ENCODE measurements at places on chromosomes 12 and 14.

GRCh38 chr12:119385659-119386058 lies 51.1 kb downstream of the CCDC60 start:
- no peak for DNase-seq

- DNase-seq: no peak
These were observed 734 bp downstream of the COX6A1 start for GRCh38 chr12:120438495-120439198.

DNA sequence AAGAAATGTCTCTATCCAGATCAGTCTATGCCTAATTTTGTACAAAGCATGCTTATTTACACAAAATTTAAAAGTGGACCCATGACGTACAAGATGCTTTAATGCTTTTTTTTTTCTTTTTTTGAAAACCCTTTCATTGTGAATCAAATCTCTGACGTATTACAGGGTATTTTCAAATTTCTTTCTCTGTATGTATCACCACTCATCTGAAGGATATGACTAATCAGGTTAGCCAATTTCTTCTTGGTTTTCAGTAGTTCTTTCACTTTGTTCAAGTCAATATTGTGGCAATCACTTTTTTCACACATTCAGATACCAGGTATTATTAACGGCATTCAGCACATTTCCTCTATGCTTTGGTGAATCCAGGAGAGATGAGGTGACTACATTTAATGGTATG lies 685.3 kb downstream of the TRHDE start:
- no peak for DNase-seq

DNA sequence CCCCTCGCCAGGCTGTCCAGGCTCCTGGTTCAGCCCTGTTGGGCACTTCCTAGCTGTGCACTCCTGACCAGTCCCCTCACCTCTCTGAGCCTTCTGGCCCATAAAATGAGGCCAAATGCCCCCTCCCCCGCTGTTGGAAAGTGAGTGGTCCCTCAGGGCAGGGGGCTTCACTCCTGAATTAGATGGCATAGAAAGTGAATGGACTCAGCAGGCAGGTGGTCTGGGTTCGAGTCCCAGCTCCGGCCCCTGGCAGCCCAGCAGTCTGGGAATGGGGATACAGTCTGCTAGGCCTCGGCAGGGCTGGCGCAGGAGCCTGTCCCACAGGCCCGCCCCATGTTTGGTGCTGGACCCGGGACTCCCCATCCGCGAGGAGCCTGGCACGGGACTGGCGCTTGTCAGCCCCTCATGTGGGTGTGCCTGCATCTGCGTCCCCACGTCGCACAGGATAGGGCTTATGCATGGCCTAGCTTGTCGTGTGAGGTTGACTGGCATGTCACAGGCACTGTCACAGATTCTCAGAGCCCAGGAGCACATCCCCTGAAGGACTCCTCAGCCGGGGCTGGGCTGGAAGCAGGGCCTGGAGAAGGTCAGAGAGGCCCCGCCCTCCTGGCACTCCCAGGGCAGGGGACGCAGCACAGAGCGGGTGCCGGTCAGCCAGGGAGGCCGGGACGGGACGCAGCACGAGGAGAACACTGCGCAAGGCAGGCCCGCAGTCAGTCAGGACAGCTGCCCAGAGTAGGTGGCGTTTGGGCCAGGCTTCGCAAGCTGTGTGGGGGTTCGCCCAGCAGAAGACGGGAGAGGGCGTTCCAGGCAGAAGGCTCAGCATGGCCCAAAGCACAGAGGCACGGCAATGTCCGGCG lies 40.5 kb downstream of the DIO3 start:
- DNase-seq: no peak

DNA sequence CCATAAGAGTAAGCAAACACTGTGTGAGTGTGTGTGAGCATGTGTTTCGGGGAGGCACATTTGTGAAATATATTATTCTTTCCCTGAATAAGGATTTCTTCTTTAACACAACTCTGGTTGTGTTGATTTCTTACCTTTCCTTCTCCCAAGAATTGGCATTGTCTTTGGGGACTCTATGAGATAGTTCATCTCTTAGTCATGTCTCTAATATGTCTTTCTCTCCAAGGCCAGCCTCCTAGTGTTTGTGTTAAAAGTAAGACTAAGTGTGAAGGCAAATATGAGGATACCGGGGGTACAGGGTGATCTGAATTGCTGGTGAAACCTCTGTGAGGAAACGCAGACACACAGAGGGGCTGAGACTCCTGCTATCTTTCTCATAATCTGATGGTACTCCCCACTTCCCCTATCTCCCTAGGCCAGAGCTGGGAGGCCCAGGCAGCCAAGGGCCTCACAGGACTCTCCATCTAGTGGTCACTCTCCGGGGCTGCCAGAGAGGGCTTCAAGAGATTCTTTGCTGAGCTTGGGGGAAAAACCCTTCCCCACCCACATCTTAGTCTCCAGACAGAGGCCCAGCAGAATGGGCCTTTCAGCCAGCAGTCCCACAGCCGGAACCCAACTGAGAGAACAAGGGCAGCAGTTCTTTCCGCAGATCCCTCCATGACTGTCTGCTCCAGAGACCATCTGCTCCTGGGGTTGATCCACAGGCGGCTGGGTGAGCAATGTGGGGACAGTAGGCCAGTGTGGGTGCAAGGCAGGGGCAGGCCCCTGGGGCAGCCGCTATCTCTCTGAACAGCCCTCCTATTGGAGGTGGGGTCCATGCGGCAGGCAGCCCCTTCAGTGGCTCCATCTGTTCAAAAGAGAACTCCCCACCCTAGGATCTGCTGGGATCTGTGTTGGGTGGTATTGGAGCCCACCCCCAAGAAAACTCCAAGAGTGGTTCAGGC lies 5.8 kb upstream of the HOXC12 start:
- DNase-seq: no peak

GRCh38 chr14:102988054-102988453 lies 65.6 kb downstream of the AMN start:
- no peak for DNase-seq

GRCh38 chr12:64810831-64811230 lies 13.6 kb upstream of the TBC1D30 start:
- DNase-seq: no peak

GRCh38 chr14:103541709-103542604 lies 13.0 kb downstream of the TRMT61A start:
- no peak for DNase-seq

DNA sequence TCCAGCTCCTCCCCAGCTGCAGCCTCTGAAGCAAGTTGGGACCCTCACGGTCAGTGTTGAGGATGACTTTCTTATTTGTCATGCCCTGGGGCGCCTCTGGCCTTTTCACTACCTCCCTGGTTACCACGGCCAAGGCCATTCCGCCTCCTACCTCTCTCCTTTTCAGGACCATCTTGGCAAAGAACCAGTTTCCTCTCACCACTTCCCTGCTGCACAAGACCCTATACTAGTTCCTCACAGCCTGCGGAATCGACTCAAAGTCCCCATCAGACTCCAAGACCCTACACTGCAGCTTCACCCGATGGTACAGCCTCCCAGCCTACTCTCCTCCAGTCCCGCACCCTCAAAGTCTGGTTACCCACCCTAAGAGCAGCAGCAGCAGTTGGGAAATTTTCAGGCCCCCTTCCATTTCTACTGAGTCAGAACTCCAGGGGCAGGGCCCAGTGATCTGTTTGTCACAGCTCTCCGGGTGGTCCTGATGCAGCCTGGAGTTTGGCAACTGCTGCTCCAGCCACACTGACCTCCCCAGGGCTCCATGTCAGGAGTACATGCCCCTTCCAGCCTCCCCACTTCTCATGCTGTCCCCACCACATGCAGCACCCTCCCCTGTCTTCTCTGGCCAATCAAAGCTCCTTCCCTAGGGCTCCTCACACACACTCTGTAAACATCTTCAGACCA lies 5.4 kb downstream of the VWF start:
- DNase-seq: no peak

DNA sequence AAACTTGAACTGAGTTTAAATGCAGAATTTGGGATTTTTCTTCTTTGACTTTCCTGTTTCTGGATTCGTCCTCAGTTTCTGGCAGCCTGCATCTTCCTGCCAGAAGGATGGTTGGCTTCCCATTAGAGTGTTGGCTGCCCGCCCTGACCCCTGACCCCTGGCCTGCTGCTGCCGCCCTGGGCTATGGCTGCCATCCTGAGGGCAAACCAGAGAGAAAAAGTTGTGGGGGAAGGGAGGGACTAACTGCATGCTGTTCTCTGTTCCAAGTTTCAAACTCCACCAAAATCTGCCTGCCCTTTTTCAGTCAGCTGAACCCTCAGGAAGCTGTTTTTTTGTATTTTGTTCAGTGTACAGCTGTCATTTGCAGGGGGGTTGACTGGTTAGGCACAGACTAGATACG lies 48.4 kb downstream of the FNTB start:
- no peak for DNase-seq

DNA sequence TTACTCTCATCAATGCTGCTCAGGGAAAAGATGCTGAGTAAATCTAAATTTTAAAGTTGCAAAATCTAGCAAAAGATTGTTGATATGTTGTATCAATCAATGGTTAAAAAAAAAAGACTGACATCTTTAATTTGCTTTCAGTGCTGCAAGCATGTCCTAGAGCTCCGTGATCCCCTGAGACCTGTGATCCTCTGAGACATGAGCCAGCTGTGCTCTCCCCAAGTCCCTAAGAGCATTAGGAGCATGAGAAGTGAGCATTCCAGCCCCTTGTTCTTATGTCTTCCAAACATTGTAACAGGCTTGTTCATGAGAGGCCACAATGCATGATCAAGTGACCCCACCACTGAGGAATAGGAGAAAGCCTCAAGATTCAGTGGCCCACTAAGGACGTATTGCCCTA lies 116.6 kb downstream of the DAD1 start:
- DNase-seq: no peak

DNA sequence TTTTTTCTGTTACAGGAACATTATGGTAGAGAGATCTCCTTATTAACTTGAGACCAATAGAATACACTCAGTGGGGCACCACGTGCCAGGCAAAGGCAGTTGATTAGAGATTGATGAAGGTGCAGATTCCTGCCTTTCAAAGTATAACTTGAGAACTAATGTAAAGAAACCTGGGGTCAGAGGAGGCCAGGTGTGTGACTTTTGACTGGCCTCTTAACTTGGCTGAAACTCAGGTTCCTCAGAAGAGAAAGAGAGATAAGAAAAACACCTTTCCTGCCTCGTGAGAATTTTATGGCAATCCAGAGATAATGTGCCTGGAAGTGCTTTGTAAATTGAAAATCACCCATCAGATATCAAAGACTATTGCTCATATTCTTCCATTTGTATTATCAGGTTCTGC lies 110.7 kb upstream of the GZMB start:
- no peak for DNase-seq

DNA sequence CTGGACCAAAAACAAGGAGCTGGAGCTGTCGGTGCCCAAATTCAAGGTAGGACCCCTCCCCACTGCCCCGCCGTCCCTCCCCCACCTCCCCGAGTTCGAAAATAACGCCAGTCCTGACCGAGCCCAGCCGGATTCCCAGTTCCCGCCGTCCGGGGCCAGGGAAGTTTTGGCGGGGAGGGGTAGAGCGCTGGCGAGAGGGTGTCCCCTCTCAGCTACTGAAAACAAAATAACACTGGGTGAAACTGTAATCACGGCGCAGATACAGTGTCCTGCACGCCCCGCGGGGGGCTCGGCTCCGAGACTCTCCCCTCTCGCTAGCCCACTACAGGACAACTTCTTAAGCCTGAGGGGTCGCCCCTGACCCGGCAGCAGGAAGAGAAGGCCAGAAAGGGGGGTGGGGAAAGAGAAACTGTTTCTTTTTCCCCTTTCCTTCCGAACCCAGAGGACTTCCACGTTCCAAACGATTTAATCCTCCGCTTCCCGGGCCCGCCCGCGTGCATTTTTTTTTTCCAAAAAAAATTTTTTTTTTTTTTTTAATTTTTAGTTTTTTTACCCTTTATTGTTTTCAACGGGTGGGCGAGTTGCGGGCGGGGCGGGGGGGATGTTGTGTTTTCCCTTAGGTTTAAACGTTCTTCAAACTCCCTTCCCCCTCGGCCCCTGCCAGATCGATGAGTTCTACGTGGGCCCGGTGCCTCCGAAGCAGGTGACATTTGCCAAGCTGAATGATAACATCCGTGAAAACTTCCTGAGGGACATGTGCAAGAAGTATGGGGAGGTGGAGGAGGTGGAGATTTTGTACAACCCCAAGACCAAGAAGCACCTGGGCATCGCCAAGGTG lies 1.6 kb downstream of the SETD1B start:
- no peak for DNase-seq

- DNase-seq: no peak
These were observed 8.8 kb downstream of the GALNT16 start for GRCh38 chr14:69268763-69269162.

- no peak for DNase-seq
These were observed 127.9 kb downstream of the EFCAB11 start for GRCh38 chr14:89826596-89826995.

- DNase-seq: no peak
These were observed 326.7 kb downstream of the SLC6A15 start for GRCh38 chr12:84585776-84586395.

- no peak for DNase-seq
These were observed at the start of gene OTOGL for GRCh38 chr12:80099259-80099658. Gene OTOGL (plus strand): TSS chr12:80099537. CDS start chr12:80209432, 109,895 bp downstream.

DNA sequence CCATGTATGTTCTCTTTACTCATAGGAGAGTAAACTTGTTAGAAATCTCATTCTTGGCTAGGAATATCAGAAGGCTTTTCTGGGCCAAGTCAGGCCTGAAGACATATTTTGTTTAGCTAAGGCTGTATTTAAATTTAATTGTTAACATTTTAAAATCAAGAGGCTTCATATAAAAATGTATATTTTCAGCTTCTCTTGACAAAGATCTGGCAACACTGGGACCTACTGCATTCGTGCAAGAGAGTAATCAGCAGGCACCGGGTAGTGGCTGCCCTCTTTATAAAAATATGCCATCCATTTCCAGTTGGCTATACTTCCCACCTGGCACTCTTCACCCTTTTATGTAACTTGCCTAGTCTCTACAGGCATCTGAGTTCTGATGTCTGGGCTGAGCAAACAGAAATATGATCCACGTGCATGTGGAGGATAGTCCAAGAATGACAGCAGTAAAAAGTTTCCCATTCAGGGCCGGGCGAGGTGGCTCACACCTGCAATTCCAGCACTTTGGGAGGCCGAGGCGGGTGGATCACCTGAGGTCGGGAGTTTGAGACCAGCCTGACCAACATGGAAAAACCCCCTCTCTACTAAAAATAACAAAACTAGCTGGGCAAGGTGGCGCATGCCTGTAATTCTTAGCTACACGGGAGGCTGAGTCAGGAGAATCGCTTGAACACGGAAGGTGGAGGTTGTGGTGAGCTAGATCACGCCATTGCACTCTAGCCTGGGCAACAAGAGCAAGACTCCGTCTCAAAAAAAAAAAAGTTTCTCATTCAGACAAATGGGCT lies 2.0 kb upstream of the SOS2 start:
- no peak for DNase-seq

Data from putamen (tissue), 1 donor.